Fibroblast of the aortic adventitia (primary cell): ENCODE measurements at places on chromosomes 2 and 18.
A peak's percentile ranks its signal among the peaks of the same experiment; 100 is the strongest.

DNA sequence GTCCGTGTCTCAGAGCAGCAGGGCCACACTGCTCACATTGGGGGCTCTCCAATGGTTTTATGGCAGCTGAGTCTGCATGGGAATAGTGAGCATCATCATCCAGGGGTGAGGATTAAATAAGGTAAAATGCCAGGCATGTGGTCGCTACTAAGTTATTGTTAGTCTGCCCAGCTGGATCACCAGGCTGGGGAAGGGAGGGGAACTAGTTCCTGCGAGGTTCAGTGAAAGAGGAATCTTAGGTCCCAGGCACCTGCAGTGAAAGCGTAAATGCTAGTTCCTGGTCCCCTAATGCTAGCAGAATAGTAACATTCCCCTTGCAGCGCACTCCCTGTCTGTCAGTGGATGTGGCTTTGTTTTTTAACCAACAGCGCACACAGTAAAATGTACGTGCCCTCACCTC is 60.1 kb downstream of the ARHGEF4 start:
- DNase-seq: no peak

GRCh38 chr2:121804340-121804739 is 48.9 kb downstream of the TSN start:
- DNase-seq: no peak

GRCh38 chr2:241194811-241195210 is 6.3 kb downstream of the ANO7 start:
- no peak for DNase-seq

- peak; percentile 23 for DNase-seq
Measured at GRCh38 chr2:11872247-11872947, 126.0 kb downstream of the LPIN1 start.

GRCh38 chr2:236352761-236353593 is 88.8 kb upstream of the ASB18 start:
- DNase-seq: peak; percentile 57

- DNase-seq: no peak
Measured at GRCh38 chr2:30731706-30732105, 75.5 kb downstream of the CAPN13 start.

DNA sequence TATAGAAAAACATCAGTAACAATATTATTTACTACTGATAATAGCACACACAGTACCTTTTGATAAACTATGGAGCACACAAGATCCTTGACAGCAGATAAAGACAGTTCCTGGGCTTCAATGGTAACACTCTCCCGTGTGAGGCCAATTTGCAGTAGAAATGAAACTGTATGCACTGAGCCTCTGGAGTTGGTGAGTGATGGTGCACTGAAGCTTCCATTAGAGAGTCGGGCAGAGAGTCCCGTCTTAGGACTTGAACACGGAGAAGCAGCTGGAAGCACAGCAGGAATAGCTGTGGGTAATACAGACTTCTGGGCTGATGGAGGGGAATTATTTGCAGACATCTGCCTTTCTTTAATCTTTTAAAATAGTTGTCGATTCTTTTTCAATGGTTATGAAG is 8.5 kb downstream of the PRKD3 start:
- no peak for DNase-seq

- DNase-seq: no peak
Measured at GRCh38 chr2:171610824-171611223, 76.4 kb upstream of the DYNC1I2 start.

DNA sequence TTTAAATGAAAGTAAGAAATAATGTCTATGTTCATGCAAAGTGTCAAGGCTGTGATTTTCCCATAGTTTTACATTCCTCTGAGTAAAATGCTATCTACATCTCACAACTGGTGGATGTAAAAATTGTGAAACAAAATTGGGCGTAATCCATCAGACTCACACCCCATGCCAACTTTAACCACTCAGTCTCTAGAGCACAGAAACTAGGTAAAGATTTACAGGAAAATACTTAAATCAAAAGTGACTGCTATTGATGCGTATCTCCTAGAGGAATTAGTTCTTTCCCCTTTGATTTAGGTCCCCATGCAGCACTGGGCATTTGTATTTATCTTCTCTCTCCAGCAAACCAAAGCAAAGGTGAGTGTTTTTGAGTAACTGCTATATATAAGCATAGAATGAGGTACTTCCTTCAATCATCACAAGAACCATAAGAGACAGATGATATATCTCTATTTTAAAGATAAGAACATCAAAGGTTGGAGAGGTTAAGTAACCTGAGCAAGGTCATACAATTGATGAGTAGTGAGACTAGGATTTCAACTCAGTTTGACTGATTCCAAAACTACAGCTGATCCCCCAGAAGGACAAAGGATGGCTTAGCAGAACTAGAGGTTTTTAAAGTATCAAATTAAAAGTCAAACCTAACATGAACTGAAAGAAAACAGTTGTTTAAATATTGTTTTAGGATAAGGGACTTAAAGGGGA is 594.0 kb upstream of the ACVR2A start:
- DNase-seq: peak; percentile 15

- no peak for DNase-seq
Measured at GRCh38 chr2:75210409-75210808, 11.1 kb upstream of the TACR1 start.

GRCh38 chr2:207884127-207884526 is 114.4 kb upstream of the FZD5 start:
- DNase-seq: no peak

DNA sequence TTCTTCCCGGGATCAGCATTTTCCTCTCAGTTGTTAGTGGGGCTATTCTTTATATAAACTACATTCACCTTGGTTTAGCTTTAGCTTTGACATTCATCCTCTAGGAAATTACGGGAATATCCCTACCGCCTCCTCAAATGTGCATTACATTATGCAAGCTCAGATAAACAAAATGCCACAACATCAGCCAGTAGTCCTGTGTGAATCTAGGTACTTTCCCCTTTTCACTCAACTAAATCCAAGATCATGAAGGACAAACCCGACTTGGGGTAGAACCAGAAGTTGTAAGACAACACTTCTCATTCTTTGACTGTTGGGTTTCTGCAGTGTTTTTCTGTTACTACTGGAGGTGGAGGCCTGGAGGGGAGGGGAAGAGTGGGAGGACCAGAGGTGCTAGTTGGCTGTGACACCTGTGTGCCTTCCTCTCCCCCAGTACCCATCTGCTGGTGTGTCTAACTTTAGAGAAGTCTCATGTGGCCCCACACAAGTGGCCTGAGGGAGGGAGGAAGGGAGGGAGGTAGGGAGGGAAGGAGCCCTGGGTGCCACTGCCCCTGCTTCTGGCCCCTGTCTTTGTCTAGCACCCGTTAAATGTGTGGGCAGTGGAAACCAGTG is 84.8 kb upstream of the BCL2L11 start:
- no peak for DNase-seq

- no peak for DNase-seq
Measured at GRCh38 chr2:231927566-231927890, 1.3 kb upstream of the NPPC start.

- no peak for DNase-seq
Measured at GRCh38 chr18:49096021-49096420, 145.3 kb upstream of the SMAD7 start.

DNA sequence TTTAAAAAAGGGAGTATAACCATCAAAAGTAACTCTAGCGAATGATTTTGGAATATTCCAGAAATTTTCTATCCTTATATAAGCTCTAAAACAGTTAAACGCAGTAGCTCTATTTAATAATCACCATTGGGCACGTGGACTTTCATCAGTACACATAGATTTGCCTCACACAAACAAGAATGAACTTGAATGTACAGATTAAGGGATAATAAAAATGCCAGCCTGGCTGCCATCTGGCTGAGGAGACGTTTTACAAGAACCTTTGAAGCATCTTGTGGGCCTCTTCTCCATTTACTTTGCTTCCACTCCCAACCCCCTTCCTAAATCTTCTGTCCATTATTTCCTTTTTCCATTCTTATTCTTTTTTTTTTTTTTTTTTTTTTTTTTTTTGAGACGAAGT is 47.2 kb downstream of the AGAP1 start:
- no peak for DNase-seq

- no peak for DNase-seq
Measured at GRCh38 chr2:10223471-10223870, 79.2 kb upstream of the HPCAL1 start.

DNA sequence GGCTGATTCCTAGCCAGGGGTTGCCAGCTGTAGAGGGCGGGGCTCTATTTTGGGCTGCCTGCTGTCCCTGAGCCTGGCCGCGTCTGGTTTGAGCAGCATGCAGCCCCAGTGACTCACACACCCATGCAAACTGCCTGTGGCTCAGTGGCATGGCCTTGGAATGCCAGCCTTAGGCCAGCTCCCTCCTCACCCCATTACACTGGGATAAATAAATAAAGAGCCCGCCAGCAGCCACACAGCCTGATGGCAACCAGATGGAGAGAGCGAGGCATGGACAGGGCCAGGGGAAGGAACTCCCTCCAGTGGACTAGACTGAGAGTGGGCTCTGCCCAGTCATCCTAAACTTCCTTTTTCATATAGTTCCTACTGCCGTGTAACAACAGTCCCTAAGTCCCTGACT is 18.3 kb downstream of the NHEJ1 start:
- peak; percentile 68 for DNase-seq

- DNase-seq: no peak
Measured at GRCh38 chr2:24107336-24107735, 15.8 kb downstream of the PFN4 start.

DNA sequence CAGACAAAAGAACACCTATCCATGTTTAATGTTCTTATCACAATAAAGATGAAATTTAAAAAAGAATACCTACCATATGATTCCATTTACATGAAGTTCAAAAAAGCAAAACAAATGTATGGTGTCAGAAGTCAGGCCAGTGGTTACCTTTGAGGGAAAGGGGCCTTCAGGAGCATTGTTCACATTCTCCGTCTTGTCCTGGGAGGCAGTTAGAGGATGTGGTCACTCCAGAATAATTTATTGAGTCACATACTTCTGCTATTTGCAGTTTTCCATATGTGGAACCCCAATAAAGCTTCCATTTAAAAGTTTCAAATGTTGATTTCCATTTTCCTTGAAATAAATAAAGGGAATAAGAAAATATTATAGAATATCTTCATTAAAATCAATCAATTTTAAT is 41.6 kb upstream of the POU3F3 start:
- DNase-seq: no peak

GRCh38 chr2:25926984-25927756 is 48.9 kb upstream of the ASXL2 start:
- no peak for DNase-seq

DNA sequence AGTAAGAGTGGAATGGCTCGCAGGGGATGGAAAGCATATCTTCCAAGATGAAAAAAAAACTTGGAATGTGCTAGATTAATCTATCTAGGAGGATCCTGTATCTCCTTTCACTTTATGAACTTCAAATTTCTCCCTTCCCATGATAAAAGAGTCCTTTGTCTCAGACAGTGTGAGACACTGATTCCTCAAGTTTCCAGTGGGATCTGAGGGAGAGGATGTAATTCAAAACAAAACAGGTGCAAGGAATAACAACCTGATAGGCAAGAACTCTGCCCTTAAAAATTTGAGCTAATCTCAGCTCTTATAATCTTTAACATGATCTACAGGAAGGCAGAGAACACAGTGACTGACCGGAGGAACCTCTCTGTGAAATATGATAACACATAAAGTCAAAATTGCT is 162.0 kb upstream of the ZFP36L2 start:
- no peak for DNase-seq

- peak; percentile 95 for DNase-seq
Measured at GRCh38 chr2:182504903-182505302, 78.1 kb upstream of the PDE1A start.

- no peak for DNase-seq
Measured at GRCh38 chr2:32811696-32812095, 135.1 kb upstream of the LTBP1 start.

- no peak for DNase-seq
Measured at GRCh38 chr2:147884830-147885229, 40.0 kb downstream of the ACVR2A start.

- DNase-seq: peak; percentile 11
Measured at GRCh38 chr2:70994009-70994698, 519 bp downstream of the TEX261 start.

GRCh38 chr2:65749545-65749944 is 317.1 kb upstream of the SPRED2 start:
- DNase-seq: no peak

DNA sequence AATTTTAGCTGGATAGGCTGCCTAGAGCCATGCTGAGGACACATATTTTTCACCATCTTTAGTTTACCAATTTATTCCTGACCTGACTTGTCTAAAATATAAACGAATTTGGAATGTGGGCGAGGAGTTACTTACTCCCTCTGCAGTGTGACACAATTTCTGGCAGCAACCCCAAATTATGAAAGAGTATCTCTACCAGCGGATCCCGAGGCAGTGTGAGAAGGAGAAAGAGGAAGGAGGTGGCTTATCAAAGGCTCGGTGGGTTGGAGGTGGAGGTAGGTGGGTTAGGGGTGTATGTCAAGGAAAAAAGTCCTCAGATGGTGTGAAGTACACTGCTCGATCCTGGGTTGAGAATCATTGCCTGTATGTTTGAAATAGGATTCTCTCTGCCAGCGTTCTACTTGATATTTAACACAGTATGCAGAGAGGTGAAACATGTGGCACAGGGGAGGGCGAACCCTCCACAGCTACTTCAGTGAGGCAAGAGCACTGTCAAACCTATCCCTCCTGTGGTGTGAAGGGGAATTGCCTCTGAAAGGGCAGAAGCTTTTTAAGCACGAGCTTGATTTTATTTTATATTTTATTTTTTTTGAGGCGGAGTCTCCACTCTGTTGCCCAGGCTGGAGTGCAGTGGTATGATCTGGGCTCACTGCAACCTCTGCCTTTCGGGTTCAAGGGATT is 76.0 kb downstream of the RFTN2 start:
- peak; percentile 53 for DNase-seq

DNA sequence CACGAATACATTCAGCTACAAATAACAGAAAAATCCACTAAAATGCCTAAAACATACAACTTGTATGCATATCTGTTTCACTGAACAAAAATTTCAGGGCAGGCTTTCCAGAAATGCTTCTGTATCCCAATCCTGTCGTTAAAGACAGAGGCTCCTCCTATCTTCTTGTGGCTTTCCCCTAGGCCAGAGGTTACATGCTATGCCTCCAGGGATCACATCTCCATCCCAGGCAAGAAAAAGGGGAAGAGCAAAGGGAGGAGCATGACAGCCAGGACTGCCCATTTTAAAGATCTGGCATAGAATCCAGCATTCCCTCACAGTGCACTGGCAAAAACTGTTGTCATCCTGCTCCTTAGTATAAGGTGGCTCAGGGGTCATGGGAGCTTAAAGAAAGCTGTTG is 268.7 kb upstream of the SETBP1 start:
- no peak for DNase-seq

DNA sequence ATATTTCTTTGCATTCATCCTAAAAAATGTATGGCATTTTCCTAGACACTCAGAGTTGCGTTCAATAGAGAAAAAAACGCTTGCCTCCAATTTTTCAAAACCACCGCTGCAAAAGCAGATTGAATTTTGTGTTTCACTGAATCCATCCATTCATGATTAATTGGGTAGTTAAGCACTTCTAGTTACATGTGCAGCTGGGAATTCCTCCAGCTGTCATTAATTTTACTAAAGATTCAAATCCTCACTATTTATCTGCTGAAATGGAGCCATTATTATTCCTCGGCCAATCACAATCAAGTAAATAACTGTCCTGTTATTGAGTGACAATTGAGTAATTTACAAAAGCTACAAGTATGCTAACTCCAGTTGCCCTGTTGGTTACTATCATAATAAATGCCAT is 75.8 kb upstream of the ARL5A start:
- DNase-seq: no peak

- no peak for DNase-seq
Measured at GRCh38 chr2:165508927-165509326, 39.4 kb downstream of the CSRNP3 start.
